ENCODE measurements at places on chromosomes 7 and 10.

GRCh38 chr10:93505075-93505474 is 8.7 kb downstream of the CEP55 start:
- DNase-seq = no peak

DNA sequence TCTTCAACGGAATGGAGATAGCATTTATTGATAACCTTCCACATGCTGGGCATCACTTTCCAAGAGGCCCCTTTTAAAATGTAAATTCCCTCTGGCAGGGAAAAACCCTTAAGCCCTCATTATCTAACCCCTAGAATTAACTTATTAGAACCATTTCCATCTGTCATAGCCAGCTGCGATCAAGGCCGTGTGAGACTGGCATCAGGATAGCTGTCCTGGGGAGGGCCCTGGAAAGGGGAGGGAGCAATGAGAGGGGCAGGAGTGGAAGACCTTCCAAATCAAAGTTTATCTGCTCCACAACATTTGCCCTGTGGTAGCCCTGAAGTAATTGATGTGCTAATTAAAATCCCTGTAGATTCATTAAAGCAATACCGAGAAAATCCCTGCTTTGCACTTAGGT is 45.0 kb upstream of the JAZF1 start:
- DNase-seq = no peak

DNA sequence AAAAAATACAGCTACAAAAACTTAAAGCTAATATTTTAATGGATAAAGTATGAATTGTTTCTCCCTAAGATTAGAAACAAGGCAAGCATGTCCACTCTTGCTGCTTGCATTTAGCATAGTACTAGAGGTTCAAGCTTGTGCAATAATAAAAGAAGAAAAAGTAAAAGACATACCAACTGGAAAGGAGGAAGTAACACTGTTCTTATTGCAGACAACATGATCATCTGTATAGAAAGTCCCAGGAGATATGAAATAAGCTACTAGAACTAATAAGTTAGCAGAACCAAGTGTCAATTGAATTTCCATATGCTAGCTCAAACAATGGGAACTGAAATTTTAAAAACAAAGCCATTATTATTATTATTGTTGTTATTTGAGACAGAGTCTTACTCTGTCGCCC is 20.0 kb upstream of the RABGEF1 start:
- DNase-seq = peak; percentile 8

DNA sequence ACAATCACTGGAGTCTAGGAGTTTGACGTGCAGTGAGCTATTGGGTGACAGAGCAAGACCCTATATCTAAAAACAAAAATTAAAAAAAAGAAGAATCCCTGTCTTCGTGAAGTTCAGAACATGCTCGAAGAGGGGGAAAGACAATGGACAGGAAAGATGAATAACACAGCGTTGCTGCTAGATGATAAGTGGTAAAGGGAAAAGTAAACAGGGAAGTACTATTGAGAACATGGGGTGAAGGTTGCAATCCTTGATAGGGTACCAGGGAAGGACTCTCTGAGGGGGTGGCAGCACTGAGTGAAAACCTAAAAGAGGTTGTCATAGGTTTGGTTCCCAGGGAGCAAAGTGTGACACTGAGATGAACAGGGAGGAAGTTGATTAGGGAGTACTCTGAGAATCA is 2.8 kb upstream of the ABRAXAS2 start:
- no peak for DNase-seq

- DNase-seq = peak; percentile 93
Measured at GRCh38 chr7:123748734-123749536, at the start of gene WASL. Gene WASL, minus strand, starts transcription at chr7:123749003. Its CDS starts 269 bp downstream, at chr7:123748734.

DNA sequence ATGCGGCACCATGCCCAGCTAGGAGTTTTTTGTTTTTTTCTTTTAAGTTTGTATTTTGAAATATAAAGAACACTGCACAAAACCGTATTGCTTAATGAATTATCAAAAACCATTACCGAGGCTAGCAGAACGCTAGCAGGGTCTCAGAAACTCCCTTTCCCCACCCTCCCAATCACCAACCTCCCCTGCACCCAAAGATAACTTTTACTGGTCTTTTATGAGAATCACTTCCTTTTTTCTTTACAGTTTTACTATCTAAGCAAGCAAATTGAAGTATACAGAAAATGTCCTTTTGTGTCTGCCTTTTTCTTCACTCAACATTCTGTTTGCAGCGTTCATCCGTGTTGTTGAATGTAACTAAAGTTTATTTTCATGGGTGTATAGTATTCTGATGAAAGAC is 13.4 kb downstream of the HIP1 start:
- peak; percentile 47 for DNase-seq

DNA sequence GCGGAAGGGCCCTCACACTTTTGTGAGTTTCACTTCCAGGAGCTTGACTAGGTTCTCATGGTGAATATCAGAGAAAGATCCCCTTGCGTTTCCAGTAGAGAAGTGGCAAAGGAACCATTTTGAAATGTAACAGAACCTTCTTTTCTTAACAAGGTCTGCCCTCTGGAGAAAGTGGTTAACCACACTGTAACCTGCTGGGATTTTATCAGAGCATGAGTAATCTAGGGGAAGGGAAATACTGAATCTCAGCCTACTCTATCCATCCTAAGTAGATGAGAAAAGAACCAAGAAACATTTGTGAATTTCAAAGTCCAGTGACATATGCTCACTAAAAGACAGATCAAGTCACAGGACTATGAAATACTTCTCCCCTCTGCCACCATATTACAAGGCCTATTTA is 235.5 kb downstream of the ZEB1 start:
- DNase-seq = no peak

DNA sequence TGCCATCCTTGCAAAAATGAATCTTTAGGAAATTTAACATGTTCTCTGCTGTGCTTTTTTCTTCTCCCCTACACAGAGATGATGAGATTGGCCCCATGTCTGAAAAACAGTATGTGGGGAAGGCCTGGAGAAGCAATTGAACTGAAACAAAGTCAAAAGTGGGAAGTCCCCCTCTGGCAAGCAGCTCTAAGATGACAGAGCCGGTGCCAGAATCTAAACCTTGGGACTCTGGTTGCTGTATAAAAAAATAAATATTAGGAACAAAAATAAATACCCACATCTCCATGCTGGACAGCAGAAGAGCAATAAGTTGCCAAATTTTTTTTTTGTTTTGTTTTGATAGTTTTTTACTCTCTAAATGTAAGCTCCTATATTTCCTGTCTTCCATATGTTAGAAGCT is 51.8 kb upstream of the TRIL start:
- DNase-seq = no peak
